ENCODE measurements at places on chromosomes 1 and 21.

GRCh38 chr1:6807782-6808181, 22.5 kb downstream of the CAMTA1 start:
- no peak for DNase-seq

- DNase-seq = no peak
These were observed 26.2 kb downstream of the STUM start for GRCh38 chr1:226574591-226575435.

GRCh38 chr21:38768471-38769063, 37.2 kb upstream of the ETS2 start:
- peak; percentile 27 for DNase-seq

DNA sequence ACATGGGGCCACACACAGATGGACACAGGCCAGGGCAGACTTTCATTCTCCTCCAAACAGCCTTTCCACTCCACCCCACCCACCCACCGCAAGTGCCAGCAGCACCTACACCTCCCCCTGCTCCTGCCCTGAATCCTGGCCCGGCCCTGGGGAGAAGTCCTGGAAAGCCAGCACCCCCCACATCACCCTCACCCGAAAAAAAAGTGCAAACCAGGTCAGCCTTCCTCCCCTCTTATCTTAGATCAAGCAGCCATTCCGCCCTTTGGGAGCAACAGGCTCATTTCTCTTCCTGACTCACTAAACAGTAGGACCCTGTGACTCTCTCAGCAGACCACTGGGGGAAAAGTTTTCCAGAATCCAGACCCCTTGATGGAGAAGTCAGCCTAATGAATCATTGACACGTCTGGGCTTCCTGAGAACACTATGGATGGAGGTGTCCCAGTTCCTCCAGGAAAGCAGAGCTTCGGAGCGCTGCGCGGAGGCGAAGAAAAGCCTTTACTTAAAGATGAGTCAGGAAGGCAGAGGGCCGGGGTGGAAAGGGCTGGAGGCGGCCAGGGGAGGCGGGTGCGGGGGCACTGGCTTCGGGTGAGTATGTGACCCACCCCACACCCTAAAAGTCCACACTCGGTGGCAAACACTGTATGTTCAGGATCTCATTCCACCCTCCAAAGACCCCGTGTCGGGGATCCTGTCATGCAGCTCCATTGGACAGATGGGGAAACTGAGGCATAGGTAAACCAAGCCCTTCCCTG, 588.7 kb downstream of the MATN1 start:
- DNase-seq = no peak

DNA sequence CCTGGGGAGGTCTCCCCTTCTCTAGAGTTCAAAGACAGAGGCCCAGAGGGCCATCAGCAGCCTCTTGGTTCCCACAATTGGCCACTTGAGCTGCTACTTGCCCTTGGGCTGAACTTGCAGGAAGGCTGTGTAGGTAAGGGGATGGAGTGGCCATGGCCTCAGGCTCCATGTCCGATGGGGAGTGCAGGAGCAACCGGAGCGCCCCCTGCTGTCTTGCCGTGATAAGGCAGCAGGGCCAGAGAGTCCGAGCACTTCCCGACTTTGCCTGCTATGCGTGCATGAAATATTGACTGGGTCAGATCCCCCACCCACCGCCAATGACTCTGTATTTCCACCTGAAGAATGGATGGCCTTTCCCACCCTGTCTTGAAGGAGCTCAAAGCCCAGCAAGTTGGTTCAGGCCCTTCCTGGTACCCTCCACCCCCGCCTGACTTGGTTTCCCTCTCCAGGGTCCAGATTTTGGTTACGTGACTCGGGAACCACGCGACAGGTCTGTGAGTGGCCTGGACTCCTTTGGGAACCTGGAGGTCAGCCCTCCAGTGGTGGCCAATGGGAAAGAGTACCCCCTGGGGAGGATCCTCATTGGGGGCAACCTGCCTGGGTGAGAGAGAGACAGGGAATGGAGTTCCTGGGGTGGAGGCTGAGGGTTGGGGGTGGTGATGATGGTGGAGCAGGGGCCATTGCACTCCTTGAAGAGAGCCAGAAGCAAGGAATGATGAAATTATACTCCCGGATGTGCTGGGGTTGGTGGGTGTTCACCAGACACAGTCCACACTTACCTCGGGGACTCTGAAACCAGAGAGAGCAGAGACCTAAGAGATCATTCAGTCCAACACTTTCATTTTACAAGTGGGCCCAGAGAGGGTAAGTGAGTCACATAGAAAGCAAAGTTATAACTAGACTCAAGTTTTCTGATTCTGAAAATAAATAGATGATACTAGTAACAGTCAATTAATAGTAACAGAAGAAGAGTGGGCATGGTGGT, 25.6 kb downstream of the PADI3 start:
- DNase-seq = no peak

- no peak for DNase-seq
These were observed 62.9 kb upstream of the SDC3 start for GRCh38 chr1:30971496-30971895.

DNA sequence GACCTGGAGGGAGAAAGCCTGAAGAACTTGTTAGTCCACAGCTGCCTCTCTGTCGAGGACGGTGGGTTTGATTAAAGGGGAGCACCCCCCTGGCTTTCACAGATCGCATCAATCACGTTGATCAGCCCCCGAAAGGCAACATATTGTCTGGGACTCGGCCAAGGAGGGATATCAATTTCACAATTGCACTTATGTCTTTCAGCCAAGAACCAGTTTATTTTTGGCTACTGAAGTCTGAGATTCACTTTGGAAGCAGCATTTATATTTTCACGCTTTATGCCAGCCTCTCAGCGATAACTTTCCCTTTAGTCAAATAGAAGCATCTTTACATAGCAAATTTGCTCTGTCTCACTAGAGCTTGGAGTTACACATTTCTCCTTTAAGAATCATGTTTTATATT, 253.2 kb upstream of the RRP15 start:
- DNase-seq = no peak

- DNase-seq = no peak
These were observed 21.5 kb downstream of the NFYC start for GRCh38 chr1:40712997-40713396.

GRCh38 chr1:235416662-235417049, 49.4 kb downstream of the TBCE start:
- no peak for DNase-seq

DNA sequence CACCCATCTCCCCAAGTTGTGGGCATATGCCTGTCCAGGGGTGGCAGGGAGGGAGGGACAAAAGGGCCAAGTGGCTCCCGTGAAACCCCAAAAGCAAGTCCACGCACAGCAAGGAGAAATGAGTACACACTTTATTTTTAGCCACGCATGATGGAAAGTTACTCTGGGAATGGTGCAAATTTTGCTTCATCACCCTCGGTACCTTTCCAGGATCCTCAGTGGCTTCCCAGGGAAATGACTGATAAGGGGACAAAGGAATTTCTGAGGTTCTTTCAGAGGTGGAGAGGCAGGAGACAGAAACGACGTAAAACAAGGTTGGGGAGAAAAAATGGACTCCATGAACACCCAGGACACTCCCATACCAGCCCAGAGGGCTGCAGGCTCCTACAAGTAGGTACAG, 65.8 kb downstream of the SSBP3 start:
- DNase-seq = no peak

GRCh38 chr1:234315588-234315987, 57.7 kb upstream of the COA6 start:
- peak; percentile 51 for DNase-seq

DNA sequence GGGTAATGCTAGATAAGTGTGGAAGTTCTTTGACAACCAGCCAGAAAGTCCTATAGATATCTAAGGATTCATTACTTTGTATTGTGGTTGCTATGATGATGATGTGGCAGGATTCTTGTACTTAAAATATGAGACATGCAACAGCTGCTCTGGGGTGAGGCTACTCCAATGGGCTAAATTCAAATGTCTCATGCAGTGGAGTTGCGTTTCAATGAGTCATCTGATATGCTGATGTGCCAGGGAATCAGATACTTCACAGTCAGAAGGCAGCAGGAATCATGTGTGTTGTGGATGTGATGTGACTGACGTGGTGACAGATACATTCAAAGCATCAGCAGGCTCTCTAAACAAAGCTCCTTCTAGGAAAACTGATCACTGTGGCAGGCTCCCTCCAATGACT, 66.5 kb downstream of the TSEN15 start:
- no peak for DNase-seq

GRCh38 chr1:37434292-37435225, 39.8 kb upstream of the ZC3H12A start:
- peak; percentile 58 for DNase-seq

GRCh38 chr1:203769505-203770343, 4.7 kb downstream of the LAX1 start:
- DNase-seq = no peak

- DNase-seq = no peak
These were observed 444.6 kb downstream of the NUF2 start for GRCh38 chr1:163766257-163766918.

Measured in activated CD4-positive, alpha-beta T cell treated with anti-CD3 and anti-CD28 coated beads, Interleukin-2, amount 50 U/mL, for 4 hours (primary cell).